ENCODE measurements at places on chromosomes 16 and 17.
A peak's percentile ranks its signal among the peaks of the same experiment; 100 is the strongest.

DNA sequence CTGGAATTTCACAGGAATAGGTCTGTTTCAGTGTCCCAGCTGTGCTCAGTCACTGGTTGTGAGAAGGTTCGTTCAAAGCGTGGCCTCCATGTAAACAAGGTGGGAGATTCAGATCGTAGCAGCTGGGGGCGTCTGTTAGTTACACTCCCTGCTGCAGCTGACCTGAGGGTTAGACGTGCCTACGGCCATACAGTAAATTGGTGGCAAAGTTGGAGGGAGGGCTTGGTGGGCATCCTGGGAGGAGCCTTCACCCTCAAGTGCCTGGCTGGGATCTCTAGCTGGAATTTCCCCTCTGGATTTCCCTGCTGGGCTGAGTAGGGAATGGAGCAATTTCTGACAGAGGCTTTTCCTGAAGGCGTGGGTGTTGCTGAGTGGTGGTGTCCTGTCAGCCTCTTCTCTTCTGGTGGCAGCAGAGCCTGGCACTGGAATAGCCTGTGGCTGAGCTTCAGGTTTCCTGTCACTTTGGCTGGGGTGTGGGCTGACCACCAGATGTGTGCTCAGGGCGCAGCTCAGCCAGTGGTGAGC is 6.4 kb downstream of the FCSK start:
- DNase-seq: no peak

- no peak for DNase-seq
These were observed 33.3 kb downstream of the CCDC42 start for GRCh38 chr17:8711291-8711690.

- peak; percentile 64 for DNase-seq
These were observed 54.1 kb upstream of the NFAT5 start for GRCh38 chr16:69511651-69512050.

DNA sequence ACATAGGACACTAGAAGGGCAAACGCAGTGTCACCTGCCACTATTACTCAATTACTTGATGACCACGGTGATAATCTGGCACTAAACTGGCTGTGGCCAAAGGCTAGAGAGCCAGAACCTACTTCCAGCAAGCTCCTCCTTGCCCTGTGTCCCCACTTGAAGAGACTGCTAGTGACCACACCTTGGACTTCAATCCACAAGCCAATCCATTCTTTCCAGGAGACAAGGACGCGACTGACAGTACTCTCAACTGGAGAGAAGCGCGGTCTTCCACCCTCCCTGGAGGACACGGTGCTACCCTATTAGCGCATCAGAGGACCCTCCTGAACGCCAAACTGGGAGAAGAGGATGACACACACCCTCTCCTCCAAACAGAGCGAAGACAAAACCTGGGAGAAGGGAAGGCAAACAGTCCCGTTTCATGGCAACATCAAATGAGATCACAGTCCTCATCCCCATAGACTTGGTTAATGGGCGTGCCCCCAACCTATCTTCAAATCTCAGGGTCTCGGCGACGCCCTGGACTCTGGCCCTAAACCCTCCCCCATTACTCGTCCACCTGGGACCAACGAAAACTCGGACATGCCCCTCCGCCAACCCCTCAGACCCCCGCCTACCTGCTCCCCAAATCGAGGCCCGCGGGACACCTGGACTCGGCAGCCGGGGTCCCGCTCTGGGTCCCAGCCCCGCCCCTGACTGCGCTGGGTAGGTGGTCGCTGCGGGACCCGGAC is 508 bp downstream of the FLCN start:
- peak; percentile 81 for DNase-seq

GRCh38 chr17:12709063-12709462 is 43.4 kb downstream of the MYOCD start:
- no peak for DNase-seq

DNA sequence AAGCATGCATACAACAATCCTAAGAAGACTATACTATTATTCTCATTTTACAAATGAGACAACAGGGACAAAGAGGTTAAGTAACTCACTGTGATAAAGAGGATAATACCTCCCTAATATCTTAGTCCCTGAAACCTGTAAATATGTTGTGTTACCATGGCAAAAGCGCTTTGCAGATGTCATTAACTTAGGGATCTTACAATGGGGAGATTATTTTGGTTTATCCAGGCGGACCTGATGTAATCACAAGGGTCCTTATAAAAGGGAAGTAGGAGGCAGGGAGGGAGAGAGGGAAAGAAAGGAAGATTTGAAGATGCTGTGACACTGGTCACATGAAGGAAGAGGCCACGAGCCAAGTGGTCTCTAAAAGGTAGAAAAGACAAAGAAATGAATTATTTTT is 164.7 kb downstream of the CNTNAP4 start:
- no peak for DNase-seq

Measured in hematopoietic multipotent progenitor cell treated with erythropoietin and hydrocortisone succinate and interleukin-3 and kit ligand, for 6 days (in vitro differentiated cells).